Left renal pelvis (tissue), 4 donors: ENCODE measurements at places on chromosomes 6 and 20.

DNA sequence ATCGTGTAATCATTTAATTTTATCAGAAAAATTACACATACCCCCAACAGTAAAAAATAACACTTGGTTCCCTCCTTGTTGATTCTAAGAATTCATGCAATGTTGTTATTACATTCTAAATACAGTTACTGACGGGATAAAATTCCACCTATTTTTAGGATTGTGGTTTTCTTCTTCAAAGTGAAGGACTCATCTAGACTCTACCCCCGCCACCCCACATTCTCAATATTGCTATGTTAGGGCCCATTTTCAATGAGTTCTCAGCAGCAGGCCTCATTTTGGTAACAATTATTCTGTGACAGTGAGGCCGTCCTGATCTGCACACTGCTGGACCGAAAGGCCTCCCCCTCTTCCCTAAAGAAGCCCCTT, 43.5 kb downstream of the PREX1 start:
- DNase-seq = no peak

DNA sequence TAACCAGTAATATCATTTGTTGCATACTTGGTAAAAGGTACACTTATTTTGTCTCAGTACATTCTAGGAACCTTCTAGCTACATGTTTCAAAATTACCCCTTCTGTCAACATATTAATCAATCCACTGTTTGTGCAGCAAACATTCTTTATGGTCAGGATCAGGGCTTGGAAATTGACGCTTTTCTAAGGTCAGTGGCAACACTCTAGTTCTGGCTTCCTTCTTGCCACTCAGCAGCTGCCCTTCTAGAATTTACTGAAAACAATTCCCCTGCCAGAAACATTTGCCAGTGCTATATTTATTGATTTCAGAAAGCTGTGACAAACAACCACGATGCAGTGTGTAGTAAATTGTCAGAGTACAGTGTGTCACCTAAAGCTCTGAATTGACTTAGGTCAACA, 84.7 kb upstream of the FBXL4 start:
- DNase-seq = no peak

DNA sequence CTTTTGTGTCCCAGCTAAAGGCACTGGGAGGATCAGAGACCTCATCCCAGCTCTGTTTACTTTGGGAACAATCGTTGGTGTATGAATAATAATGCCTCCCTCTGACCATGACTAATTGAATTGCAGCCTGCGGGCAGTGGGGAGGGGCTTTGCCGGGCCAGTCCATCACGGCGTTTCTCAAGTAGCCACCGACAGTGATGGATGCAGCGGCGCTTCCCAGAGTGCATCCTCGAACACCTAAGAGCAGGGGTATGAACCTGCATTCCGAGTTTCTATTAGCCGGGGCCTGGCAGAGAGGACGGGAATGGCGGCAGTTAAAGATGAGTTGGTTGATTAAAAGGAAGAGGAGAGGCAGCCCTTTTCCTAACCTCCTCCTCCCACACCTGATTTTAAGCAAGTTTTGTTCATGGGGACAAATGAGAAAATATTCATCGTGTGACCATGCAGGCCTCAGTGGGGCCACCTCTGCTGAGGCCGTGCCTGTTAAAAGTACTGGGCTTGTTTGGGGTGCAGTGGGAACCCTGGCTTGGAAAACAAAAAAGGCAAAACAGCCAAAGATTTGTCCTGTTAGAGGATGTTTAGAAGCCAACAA, 154.1 kb downstream of the FOXA2 start:
- DNase-seq = no peak

GRCh38 chr6:163200289-163200688, 214.2 kb upstream of the QKI start:
- DNase-seq = no peak

DNA sequence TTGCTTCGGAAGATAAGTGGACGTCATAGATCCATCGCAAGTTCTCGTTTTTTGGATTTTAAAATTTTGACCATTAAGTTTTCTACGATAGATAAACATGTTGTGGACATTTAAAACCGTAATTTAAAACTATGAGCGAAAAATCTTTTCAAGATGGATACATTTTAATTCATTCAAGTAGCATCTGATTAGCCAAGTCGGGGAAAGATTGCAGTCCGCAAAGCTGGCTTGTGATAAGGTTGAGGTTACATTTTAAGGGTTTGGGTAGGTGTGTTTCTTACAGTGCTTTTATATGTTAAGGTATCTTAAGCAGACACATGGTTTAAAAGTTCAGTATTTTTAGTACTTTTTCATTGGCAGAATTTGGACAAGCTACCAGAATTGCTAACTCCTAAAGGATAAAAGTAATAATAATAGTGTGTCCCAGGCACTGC, 1.2 kb downstream of the WTAP start:
- DNase-seq = no peak

GRCh38 chr6:104888066-104888465, 28.3 kb upstream of the HACE1 start:
- DNase-seq = no peak

- no peak for DNase-seq
These were observed 7.2 kb upstream of the TRIB3 start for GRCh38 chr20:373171-373890.

GRCh38 chr6:30776390-30777154, 32.2 kb upstream of the IER3 start:
- DNase-seq = no peak

- DNase-seq = no peak
These were observed 61.4 kb upstream of the GPR6 start for GRCh38 chr6:109916759-109917158.

DNA sequence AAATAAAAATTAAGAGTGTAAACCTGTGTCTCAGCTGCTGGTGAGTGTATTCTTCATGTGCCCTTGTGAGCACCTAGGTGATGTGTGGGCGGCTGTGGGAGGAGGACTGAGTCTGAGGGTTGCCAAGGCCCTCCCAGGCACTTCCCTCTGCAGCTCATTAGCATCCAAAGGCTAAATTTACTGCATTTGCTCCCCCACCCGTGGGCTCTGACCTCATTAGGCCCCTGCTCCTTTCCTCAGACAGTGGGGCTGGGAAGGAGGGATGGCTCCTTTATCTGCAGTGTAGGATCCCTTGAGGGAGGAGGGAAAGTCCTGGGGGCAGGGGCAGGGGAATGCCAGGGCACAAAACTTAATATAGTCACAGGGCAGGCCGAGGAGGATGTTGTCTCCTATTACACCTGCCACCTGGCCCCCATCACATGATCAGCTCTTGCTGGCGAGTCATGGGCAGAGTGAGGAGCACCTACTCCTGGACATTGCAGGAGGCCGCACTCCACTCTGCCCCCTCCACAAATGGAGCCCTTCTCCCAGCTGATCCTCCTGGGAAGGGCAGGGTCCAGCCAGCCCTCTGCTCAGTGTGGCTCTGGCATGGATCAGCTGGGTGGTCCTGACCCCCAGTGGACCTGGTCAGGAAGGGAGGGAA, 133.2 kb downstream of the MRPL14 start:
- no peak for DNase-seq

DNA sequence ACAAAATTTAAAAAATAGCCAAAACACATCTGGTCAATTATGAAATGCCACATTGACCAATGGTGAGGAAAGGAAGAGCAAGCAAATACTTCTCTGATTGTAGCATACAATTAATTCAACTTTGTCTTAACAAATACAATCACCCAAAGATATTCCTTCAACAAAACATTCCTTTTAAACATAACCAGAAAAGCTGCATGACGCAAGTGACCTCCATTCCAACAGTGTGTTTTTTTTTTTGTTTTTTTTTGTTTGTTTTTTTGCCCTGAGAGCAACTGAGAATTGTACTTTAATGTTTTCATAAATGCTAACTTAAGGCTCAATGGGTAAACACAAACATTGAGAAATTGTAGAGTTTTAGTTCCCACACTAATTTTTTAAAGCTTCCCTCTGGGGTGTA, 184.4 kb downstream of the PTPRK start:
- DNase-seq = no peak

DNA sequence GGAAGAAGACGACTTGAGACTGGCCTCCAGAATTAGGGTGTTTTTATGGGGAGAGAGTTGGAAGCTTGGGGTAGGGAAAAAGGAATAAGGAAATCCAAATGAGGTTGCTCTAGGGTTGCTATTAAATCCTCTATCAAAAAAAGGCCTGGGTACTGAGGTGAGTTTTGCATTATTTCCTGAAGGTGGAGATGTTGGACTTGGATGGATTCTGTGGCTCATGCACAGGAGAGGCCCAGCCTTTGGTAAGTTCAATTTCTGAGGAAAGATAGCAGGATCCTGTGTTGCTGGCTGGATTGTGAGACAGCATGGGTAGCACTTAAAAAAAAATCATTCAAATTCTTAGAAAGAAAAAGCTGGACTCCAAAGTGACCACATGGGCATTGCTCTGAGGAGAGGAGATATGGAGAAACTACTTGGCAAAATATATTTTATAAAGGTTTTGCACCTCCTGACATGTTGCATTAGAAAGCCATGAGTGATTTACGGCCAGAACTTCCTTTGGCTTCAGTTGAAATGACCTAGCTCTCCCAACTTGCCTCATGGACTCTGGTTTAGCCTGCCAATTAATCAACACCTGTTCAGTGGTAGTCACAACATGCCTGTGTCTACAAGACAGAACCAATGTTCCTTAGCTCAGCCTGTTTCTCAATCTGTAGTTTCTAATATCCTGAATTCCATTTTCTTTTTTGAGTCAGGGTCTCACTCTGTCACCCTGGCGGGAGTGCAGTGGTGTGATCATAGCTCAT, 152.1 kb upstream of the RALGAPA2 start:
- DNase-seq = peak; percentile 16

GRCh38 chr6:136809091-136809860, 13.1 kb upstream of the PEX7 start:
- DNase-seq = no peak

GRCh38 chr20:3970016-3970415, 45.3 kb downstream of the RNF24 start:
- DNase-seq = no peak

GRCh38 chr20:33651562-33652048, 10.5 kb upstream of the C20orf144 start:
- DNase-seq = no peak

DNA sequence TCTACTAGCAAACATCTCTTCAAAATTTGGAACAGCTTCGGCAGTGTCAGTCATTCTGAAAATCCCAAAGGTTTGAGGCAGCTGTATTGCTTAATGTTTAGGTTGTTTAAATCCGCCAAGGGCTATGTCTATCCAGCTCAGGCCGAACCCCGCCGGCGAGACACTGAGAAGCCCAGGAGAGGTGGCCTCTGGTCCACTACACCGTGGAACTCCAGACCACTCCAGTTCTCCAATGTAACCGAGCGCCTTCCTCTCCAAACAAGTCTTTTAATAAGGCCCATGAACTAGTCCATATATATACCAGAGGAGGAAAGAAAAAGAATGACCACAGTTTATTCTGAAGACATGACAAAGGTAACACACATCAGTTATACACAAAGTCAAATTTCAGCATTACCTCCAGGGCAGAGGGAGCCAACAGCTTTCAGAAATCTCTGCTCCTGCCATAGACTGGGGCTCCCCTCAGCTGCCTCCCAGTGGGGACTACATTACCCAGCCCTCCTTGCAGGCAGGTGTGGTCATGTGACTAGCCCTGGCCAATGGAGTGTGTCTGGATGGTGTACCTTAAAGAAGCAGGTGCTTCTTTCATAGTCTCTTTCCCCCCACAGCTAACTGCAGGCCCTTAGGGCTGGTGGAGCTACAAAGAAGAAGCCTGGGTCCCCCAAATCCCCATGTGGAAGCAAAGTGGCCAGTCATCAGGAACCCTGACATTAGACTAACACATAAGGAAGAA, at the start of gene RAMACL:
Gene RAMACL (minus strand): TSS at position 255 of the 733 bp plus-strand sequence. CDS start 201 bp downstream, at position 54.
- no peak for DNase-seq

GRCh38 chr20:58721951-58722778, 29.6 kb downstream of the NPEPL1 start:
- DNase-seq = no peak

- DNase-seq = no peak
These were observed 15.1 kb downstream of the BRD2 start for GRCh38 chr6:32983493-32983848.

- DNase-seq = no peak
These were observed 244.7 kb upstream of the RNF24 start for GRCh38 chr20:4260102-4260501.

GRCh38 chr6:13098793-13099570, 229.4 kb downstream of the TBC1D7 start:
- no peak for DNase-seq

GRCh38 chr6:90445533-90446108, 141.3 kb downstream of the MAP3K7 start:
- no peak for DNase-seq

- no peak for DNase-seq
These were observed 8.9 kb downstream of the STX11 start for GRCh38 chr6:144159223-144159622.

DNA sequence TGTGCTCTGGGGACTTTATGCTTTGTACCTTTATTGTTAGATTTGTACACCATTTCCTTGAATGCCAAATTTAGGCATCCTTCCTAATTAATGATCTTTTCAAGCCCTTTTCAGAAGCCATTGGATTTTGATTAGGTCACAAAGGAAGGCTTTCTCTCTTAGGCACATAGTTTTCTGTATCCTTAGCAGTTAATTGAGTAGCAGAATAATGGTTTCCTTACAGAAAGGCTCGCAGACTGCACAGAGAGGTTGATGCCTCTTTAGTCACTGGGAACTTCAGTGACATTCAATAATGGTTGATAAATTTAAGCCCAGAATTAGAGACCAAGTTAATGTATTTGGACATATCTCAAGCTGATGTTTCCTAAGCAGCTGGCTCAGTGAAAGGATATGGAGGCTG, 139.1 kb upstream of the VGLL2 start:
- DNase-seq = no peak

DNA sequence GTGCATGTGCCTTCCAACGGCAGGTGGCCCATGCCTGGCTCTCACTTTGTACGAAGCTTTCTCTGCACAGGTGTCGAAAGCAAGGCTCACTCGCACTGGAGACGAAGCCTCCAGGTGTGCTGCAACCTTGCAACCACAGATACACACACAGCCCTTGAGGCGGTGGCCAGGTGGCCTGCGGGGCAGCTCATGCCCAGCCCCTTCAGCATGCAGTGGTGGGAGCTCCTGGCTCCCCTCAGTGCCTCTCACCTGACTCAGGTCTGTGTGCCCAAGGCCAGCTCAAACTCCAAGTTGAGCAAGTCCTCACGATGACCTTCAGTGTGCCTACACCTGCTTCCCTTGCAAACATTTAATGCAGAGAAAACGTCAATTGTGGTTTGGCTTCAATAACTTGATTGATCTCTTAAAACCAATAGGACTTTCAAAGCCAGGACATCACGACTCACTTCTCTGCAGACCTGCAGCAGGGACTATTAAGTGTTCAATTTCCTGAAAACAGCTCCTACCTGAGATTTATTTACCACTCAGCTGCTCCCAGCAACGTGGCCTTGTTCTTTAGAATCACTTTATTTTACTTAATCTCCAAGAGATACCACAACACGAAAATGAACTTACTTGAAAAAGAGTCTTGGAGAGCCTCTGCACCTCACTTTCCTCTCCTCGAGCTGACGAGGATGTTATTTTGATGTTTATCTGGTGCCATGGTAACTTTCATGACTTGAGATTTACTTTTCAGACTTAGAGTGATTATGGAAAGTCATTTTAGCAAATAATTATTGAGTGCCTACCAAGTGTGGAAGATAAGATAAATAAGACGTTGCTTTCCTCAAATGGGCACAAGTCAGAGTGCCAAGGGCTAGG, 86.3 kb downstream of the SLC22A23 start:
- DNase-seq = no peak
